ENCODE measurements at places on chromosomes 3 and 15. TPM values are rescaled to one million over a fixed set of nuclear protein-coding genes. Genes with fewer than 3 reads are reported as not detected.

DNA sequence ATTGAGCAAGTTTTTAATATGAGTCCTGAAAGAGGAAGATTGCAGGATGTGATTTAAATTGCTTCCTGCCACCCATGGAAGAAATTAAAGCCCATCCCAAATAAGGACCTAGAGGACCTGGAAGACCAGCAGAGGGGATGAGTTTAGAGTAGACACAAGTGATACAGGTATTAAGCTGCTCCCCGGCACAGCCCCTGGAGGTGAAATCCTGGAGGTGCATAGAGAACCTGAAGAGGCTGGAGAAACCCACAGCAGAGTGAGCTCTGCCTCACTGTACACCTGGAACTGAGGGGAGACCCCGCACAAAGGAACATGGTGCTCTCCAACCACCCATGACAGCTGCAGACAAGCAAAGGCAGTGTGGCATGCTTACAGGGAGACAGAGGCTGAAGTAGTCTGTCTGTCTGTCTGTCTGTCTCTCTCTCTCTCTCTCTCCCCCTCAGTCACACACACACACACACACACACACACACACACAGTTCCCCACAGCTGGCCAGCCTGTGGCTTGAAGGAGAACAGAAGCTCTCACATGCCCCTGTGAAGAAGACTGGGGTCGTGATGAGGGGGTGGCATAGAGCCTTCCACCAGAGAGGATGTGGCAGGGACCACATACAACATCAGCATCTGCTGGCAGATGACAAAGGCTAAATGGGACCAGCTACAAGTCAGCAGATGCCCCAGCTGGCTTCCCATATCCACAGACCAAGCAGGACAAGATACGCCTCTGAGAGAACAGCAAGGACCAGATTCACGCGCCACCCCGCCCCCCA is 38.1 kb downstream of the FSIP1 start:
- DNase-seq = no peak

DNA sequence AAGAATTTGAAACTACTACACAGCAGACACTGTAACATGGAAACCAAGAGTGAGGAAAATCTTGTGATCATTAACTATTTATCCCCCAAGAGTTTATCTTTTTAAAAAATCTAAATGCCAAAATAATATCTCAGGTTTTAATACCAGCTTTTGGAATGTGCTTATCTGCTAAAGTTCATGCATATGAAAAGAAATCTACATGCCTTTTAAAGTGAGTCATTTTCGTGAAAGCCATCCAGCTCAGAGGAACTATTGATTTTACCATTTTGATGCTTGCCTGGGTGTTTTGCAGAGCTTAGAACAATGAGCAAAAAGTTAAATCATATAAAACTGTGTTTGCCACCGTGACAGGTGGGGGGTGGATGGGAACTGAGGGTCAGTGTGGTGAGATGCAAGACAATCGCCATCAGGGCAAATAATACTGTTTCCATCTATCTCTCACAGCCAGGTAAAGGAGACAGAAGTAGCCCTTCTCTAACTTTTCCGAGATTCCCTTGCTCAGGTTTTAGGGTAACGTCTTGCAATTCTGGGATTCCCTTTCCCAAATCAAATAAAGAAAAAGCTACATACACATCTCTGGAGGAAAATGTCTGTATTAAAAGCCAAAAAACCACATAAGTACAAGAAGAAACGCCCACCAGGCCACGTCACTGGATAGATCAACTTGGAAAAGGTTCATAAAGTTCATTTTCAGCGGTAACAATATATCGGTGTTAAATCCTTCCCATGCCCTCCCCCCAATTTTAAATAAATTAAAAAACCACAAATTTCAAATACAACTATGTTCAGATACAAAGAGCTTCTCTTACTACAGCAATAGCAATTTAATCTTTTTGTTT is 2.0 kb downstream of the TMEM158 start:
- no peak for DNase-seq

DNA sequence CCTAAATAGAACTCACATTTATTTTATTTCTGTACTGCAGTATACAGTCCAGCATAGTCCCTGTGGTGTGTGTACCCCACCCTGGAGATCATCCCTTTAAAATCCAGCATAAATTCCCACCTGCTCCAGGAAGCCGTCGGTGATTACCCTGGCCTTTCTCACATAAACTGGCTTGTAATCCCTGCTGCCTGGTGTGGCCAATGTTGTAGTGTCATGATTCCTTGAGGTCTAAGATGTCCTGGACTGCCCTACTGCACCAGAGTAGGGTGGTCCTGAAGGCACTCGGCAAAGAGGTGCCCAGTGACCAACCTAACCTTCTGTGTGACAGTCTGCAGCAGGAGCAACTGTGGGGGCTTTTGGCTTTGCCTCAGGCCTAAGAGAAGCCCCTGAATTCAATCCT is 58.9 kb downstream of the ITGA11 start:
- DNase-seq = no peak

GRCh38 chr3:163785693-163786092 is 1292.6 kb downstream of the SI start:
- DNase-seq = no peak

ZNF860 gene
- not detected for total RNA-seq

DNA sequence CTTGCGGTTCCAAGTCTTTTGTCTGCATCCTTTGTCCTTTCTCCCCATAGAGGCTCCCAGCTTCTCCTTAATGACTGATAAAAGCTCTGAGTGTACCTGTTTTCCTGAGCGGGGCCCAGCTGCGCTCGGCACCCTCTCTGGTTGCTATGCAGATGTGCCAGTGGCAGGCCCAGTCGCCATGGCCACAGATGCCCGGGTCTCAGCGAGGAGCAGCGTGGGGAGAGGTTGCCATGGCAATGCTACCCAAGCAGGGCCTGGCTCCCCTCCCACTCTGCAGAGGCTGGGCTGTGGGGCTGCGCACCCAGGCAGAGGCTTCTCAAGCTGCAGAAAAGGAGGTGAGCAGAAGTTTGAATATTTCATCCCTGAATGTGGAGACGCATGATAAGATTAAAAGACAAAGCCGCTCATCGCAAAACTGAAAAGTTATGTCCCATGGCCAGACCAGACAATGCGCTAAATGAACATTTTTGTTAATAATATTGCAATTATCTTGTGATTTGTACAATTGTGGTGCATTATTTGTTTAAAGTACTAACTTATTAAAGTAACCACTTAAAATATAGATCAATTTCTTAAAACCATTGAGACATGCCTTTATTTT is 66.1 kb downstream of the TPRA1 start:
- no peak for DNase-seq
